ENCODE measurements at places on chromosomes 1 and 21.

DNA sequence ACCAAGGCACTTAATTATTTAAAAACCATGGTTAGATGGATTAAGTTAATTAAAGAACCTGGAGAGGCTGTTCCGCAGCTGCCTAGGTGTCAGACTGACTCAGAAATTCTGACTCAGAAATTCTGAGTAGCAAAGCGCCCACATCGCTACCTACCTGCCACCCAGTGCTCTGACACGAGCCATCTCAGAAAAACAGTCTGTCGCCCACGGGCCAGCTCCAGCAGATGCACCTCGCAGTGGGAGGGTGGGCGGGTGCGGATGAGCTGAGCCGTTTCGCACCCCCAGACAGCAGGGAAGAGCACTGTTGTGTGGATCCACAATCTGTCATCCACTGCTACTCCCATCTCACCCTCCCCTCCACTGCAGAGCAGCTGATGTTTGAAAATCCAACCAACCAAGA, 13.5 kb downstream of the KCNK1 start:
- DNase-seq: no peak

GRCh38 chr1:77876884-77877283, 11.5 kb upstream of the NEXN start:
- no peak for DNase-seq

DNA sequence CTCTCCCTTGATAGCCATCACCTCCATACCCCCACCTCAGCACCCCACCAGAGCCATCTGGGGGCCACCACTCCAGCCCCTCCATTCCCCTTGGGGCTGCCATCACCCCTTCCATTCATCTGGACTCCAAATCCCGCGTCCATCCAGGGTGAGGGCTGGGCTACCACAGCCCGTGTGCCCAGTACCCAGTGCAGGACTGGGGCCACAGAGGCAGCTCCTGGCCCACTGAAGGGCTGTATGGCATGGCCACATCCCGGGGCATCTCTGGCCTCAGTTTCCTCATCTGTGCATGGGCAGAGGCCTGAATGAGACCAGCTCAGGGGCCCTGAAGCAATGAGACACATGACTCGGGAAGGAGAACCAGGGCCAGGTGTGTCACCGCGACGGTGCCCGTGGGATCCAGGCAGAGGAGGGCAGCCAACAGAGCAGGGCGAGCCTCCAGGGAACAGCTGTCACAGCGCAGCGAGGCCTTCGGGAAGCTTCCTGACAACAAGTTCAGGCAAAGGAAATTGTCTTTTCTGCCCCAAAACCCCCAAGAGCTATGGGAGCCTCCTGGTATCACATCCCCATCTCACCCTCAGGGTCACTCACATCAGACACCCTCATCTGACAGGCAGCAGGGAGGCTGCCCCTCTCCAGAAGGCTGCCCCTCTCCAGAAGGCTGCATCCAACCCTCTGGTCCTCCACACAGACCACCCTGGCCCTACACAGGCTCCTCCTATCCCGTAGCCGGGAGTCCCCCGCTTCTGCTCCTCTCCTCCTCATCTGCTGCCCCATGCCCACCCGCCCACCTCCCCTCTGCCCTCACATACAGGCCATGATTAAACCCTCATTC, 76.3 kb downstream of the MEGF6 start:
- no peak for DNase-seq

GRCh38 chr1:8474369-8474768, 156.5 kb downstream of the SLC45A1 start:
- DNase-seq: no peak

- DNase-seq: no peak
These were observed 57.2 kb downstream of the TNN start for GRCh38 chr1:175124861-175125260.

- no peak for DNase-seq
These were observed 9.4 kb downstream of the C1orf162 start for GRCh38 chr1:111483166-111483565.

- no peak for DNase-seq
These were observed 12.6 kb downstream of the MEGF6 start for GRCh38 chr1:3598522-3599285.

DNA sequence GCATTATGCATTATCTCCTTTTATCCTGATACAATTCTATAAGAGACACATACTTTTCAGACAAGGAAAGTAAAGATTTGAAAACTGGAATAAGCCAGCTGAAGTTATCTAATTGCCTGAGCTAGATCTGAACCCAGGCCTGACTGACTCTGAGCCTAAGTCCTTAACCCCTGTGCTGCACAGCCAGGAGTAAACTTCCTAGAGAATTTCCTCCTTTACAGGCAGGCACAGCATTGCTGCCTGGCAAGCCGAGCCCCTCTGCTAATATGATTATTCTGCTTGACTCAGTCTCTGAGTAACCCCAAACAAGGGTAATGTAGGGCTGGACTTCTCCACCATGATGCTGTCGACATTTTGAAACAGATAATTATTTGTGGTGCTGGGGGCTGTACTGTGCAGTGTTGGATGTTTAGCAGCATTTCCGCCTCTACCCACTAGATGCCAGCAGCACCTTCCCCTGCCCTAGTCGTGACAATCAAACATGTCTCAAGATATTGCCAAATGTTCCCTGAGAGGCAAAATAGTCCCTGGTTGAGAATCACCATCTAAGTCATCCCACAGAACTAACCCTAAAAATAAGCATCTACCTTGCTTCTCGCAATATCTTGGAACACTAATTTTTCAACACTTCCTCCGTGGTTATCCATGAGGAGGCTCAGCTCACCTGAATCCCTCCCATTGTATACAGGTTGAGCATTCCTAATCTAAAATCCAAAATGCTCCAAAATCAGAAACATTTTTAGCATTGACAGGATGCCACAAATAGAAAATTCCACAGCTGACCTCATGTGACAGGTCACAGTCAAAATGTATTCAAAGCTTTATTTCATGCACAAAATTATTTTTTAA, 18.5 kb downstream of the CAMK1G start:
- peak; percentile 10 for DNase-seq

DNA sequence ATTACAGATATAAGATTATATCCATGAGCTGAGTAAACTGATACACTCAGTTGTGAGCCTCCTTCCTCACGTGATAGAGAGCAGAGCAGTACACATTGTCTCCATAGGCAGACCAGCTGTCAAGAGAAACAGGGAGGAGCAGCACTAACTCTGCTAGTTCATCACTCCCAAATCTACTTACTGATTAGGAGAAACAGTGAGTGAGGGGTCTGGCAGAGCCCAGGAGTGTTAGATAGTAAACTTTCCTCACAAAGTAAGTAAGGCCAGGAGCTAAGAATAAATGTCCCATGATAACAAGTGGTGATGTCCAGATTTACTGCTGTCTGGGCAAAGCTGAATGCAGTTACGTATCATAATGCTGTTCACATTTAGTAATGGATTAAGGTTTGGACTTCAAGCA, 168.6 kb upstream of the KCNK2 start:
- no peak for DNase-seq

DNA sequence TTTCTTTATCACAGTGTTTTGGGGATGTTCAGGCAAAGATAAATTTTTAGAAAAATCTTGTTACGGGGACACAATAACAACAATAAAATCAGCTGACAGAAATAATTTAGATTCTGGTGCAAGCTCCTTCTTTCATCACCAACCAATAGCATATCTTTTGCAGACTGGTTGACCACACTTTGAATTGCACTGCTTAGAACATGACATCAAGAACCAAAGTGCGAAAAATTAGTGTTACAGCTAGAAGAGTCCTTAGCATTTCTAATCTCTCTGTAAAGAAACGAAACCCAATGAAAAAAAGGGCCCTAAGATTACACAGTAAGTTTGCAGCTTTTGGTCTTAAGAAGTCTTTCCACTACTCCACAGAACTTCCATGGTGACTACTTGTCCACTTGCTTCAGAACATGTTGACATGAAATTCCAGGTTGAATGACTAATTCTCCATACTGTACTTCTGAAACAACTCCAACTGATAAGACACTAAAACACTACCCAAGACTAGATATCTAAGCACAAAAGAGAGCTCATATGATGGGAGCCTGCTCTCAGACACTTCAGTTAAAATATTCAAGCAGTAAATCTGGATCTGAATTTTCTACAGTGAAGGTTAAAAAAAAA, 31.3 kb downstream of the XKR8 start:
- DNase-seq: no peak

GRCh38 chr1:7541629-7542028, 229.5 kb upstream of the VAMP3 start:
- no peak for DNase-seq

GRCh38 chr1:97516588-97516987, 404.2 kb downstream of the DPYD start:
- DNase-seq: no peak

DNA sequence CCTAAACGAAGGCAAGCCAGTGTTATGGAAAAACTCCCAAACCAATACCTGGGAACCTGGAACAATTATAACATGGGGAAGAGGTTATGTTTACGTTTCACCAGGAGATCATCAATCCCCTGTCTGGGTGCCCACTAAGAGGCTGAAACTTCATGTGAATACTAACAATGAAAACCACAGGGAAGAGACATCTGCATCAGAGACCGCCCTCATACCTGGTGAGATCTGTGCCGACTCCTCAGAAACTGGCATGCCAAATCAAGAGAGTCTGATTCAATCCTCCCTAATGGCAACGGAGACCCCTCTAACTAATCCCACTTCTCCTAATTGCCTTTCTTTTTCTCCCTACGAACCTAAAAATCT, 163.2 kb downstream of the IER5 start:
- DNase-seq: no peak

- DNase-seq: no peak
These were observed 197.3 kb upstream of the COA6 start for GRCh38 chr1:234176000-234176399.

- no peak for DNase-seq
These were observed 39.3 kb downstream of the TRIM62 start for GRCh38 chr1:33142483-33143064.

DNA sequence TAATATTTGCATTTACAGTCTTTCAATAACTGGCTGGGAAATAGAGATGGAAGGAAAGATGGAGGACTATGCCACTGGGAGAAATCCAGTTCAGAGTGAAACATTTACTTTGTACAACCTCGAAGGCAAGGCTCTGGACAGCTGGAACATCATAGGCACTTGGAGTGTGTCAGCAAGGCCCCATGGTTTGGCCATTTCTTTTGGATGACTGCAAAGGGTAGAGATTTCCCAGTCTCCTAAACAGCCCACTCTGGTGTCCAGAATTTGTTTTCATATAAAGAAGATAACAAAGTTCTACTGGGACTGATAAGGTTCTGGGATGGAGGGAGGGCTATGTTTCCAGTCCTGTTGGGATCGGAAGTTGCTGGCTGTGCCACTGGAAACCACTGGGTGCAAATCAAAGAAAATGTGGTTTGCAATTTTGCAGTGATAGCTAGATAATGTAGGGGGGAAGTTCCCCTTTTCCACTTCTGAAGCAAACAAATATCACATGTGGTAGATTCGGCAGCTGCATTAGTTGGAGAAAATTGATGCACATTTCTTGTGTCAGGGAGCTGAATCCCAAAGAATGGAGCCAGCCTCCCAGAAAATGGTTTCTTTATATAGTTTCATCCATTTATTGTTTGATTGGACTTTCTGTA, 16.2 kb downstream of the KCND3 start:
- DNase-seq: no peak

DNA sequence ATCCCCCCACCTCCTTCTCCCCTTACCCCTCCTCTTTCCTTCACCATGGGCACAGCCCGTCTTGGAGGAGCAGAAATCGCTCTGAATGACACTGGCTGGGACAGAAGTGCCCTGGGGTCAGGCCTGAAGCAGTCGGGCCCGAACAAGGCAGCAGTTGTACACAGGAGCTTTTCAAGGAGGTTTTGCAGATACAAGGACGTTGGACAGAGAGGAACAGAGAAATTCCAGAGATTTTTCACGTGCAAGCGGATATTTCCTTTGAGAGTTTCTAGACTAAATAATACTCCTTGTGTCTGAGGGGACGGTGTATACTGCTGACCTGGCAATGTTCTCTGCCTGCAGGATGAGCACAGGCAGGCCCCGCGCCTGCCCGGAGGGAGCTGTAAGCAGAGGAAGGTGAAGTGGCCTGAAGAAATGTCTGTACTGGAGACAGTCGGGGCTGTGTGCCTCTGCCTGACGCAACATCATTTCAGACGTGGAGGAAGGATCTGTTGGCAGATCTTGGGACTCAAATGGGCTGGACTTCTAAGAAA, 95.3 kb upstream of the SLC25A33 start:
- DNase-seq: no peak

GRCh38 chr1:6041432-6042062, 4.1 kb upstream of the KCNAB2 start:
- DNase-seq: no peak

DNA sequence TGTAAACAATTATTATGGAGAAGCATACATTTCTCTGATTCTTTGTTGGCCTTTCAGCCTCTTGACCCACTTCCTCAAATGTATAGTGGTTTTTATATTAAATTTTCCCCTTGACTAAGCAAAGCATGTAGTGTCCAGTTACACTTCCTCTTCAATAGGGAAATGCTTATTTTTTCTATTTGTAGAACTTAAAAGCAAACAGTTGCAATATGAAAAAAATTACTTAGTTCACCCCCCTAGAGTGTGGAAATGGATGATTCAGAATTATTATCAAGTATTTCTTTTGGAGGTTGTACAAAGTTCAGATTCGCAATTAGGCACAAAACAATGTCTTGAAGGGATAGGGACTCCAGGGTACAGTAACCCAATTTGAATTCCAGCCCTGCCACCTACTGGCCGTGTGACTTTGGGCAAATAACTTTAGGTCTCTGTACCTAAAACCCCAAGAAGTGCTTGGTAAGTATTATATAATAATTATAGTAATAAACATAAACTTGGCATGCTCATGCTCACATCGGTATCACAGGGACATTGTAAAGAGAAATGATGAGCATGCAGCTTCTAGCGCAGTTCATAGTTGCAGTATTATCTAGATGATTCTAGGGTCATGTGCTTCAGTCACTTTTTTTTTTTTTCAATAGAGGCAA, 28.6 kb upstream of the IFNGR2 start:
- peak; percentile 28 for DNase-seq

DNA sequence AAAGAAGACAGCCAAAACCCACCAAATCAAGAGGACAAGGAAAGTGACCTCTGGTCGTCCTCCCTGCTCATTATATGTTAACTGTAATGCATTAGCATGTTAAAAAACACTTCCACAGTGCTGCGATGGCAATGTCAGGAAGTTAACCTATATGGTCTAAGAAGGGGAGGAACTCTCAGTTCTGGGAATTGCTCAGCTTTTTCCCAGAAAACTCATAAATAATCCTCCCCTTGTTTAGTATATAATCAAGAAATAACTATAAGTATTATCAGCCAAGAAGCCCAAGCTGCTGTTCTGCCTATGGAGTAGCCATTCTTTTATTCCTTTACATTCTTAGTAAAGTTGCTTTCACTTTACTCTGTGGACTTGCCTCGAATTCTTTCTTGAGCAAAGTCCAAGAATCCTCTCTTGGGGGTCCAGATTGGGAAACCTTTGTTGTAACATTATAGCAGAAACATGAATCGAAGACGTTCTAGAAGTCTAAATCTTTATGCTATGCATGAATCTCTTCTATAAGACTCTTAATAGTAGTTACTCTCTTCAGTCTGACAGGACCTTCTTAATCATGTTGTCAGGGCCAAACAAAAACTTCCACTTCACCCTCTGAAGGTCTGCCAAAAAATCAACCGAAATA, 110.0 kb upstream of the VANGL1 start:
- DNase-seq: no peak

Data from T-helper 17 cell (primary cell).